ENCODE measurements at places on chromosomes 6 and 20.

DNA sequence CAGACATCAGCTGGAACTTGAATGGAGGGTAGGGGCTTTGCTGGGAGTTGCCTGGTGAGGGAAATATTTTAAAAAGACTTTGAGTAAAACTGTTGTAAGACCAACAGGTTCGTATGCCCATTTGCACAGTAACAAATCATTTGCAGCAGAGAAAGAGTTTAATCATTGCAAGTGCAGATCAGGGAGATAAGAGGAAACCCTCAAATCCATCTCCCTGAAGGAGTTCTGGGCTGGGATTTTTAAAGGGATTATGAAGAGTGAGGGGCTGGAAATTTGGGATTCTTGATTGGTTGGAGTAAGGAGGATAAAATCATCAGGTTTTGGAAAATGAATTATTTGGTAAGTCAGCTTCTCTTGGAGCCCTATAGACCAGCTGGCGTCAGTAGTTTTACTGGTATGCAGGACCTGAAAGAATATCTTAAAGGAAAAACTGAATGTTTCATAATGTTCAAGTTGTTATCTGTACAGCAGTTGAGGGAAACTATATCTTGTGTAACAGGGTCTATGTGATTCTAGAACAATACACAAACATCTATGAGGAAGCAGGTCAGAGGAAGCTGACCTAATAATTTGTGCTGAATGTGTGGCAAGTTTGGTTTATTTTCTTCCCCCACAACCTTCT, 295.5 kb downstream of the PLCB1 start:
- DNase-seq = no peak

- DNase-seq = no peak
Measured at GRCh38 chr20:31497838-31498540, 16.3 kb upstream of the HM13 start.

DNA sequence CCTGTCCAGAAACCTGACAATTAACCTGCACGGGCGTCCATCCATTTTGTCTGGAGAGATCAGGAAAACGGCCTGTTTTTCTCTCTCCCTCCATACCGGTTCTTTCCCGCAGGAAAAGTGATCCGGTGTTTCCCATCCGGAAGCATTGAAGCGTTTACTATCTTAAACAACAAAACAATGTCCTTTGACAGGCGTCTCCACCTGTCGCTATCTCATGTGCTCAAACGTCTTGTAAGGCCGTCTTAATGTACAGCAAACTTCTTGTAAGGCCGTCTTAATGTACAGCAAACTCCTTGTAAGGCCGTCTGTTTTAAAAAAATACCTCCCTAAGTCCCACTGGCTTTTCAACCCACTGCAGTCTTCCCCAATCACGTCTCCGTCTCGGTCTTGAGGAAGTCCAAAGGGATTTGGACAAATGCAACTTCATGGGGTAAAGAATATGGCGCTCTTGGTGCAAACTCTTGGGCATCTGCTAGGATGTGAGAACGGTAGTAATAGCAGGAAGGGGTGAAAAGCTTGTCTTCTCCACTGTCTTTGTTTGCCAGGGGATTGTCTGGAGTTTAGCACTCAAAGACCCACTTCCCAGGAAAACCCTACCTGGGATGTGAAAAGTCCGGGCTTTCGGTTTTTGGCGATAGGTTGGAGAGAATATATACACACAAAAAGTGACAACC, 29.9 kb upstream of the TRIM27 start:
- no peak for DNase-seq

DNA sequence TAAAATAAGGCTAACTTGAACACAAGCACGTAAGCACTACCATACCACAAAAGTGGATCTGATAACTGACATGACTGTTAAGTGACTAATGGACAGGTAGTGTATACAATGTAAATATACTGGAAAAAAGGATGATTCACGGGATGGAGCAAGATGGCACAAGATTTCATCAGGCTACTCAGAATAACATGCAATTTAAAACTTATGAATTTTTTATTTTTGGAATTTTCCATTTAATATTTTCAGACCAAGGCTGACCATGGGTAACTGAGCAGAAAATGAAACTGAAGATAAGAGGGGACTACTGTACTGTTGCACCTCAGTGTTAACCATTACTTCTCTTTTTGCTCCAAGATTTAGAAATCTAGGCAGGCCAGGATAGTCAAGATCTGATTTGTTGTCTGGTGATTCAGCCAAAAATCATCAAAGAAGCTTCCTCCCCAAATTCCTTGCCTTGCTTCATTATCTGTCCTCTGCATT, 45.4 kb downstream of the TPBG start:
- no peak for DNase-seq

DNA sequence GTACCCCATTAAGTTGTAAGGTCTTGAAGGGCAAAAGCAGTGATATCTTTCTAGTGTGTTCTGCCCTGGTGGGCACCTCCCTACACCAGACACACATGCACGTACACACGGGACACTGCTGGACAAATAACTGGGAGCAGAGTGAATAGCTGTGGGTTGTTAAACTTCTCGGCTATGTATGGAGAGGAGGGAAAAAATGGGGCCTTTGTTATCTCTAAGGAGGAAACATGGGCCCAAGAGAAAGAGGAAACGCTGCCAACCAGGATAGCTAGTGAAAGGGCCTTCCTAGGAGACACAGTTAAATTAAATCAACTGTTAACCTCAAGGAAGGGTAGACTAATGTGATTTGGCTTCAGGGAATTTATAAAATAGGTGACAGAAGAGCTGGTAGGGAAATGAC, 169.7 kb downstream of the MYLK4 start:
- no peak for DNase-seq

DNA sequence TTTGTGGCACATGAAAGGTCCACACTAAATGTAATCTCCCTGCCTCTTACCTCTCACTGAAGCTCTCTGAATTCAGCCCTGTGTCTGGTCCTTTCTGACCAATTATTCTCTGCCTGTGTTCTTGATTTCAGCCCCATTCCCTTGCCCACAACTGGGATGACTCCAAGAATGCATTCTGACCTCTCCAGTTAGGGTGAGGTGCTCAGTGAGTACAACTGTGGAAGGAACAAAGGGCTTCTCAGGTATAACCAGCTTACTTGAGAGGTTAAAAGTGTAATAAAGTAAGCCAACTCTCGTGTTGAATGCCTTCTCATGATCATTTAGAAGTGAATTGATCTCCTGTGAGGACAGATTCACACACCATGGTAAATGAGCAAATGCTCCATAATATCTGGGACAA, 88.1 kb downstream of the GCLC start:
- DNase-seq = no peak

DNA sequence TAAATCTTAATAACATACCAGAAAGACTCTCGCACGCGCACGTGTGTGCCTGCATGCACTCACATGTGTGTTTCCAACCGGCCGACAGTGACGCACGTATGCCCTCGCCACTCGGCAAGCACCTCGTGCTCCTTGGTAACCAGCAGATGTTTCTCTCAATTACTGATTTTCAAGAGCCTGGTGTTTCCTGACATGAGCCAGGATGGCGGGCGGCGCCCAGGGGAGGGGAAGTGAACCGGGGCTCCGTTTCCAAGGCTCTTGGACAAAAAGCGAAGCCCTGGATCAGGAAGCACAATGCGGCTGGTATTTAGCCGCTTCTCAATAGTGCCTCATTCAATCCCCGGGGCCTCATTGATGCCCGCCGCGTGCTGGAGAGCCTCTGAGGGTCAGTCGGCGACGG, 37.7 kb downstream of the PMEPA1 start:
- DNase-seq = no peak

DNA sequence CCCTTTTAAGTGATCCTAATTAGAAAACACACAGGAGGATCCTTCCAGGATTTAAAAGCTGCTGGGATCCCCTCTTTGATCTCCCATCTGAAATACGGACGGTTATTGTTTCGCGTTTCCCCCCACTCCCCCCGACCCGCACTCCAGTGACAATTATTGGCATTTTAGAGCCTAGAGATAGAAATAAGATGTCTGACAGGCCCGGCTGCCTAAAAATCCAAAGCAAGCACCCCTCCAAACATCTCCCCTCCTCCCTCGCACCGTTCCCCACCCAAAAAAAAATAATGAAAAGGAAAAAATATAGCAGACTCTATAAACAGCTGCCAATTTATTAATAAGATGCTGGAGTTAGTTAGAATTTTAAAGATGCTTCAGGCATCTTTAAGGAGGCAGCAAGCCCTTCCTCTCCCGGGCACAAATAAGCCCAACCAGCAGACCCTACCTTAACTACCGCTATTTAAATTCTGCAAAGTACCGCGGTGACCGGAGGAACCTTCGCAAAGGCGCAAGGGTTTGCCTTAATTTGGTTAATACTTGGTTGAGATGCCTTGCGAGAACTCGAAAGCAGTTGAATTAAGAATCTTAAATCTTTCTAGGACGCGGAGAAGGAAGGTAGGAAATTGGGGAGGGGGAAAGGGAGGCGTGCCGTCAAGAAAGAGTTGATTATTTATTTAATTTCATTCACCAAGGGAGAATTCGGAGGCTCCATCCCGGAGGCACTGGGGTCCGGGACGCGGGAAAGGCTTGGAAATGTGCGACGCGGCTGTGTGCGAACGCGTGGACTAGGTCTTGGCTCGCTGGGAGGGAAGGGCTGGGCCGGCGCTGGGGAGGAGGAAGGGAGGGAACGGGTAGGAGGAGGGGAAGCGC, 1.5 kb upstream of the ISM1 start:
- DNase-seq = no peak

DNA sequence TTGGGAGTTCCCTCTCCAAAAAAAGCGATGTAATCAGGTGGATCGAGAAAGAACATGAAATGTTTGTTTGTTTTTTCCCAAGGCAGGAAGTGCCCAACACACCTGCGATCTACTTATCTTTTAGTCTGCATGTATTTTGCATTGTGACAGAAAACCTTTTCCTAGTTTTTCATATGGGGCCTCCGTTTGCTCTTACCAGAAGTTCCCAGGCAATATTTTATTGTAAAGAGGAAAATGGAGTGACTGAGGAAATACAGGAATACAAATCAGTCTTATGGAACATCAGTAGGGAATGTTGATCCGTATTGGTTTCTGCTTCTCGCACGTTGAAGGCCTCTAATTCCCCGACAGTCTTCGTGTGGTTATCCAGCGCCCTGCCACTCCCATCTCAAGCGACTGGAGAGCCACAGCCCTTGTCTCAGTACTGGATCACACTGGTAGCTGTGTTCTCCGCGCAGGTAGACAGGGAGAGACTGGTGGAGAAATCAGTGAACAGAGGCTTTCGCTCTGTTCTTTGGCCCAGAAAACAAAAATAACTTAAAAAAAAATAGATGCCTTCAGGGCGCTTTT, 107.4 kb downstream of the TRIM27 start:
- DNase-seq = no peak

- DNase-seq = peak; percentile 30
Measured at GRCh38 chr6:134517145-134517658, 199.3 kb upstream of the SGK1 start.

DNA sequence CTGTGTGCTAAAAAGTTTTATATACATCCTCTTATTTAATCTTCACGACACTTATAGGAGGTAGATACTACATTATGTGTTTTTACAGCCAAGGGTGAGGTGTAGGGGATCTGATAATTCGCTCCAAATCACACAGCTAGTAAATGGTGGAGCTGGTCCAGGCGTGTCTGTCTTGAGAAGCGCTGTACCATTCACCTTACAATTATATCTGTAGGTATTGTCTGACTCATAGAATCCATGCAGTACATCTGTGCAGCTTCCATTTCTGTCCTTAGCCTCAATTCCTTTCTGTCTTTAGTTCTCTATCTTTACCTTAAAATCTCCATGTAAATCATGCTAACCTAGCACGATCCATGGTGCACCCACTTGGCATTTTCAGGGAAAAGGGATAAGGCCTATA, 120.7 kb downstream of the CARMIL1 start:
- DNase-seq = no peak

- no peak for DNase-seq
Measured at GRCh38 chr6:29941916-29942274, 437 bp upstream of the HLA-A start.

- no peak for DNase-seq
Measured at GRCh38 chr20:8218861-8219260, 86.8 kb downstream of the PLCB1 start.

GRCh38 chr6:136950436-136951126, 28.5 kb downstream of the SLC35D3 start:
- DNase-seq = no peak

DNA sequence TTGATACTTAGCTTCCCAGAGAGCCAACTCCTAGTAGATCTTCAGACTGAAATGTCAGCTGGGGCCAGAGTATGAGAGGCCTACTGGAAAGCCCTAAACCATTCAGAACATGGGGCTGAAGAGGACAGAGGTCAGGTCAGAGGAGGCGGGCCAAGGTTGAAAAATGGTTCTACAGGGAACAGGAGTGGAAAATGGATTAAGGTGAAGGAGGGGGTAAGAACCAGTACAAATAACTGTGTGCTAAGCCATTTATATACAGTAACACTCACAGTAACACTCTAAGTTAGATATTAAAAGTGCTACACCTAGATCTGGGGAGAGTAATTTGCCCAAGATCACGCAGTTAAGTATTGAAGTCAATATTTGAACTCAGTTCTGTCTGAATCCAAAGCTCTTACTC, 313.2 kb upstream of the MAP3K7 start:
- DNase-seq = no peak

DNA sequence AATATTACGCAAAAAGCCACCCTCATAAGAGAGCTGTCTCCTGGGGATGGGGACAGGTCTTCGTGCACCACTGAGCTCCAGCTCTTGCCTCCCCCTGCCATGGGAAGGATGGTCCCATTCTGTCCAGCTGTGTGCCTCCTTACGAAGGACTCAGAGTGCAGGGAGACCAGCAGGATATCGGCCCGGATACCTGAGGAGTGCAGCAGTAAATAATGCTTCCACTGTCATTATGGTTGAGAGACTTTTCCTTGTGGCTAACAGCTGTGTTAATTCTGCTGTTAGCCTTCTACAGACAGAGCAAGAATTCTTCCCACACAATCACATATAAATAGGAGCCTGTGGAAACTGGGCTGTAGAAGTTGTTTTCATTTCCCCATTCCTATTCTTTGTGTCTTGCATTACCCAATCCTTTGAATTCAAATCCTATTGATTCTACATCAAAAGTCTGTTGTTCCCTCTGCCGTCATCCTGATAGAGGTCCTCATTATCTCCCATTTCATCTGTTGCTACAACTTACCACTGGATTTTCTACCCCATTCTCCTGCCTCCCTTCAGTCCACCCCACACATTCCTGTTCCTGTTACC, 364.6 kb upstream of the SOX4 start:
- no peak for DNase-seq

- no peak for DNase-seq
Measured at GRCh38 chr6:81749707-81750106, 2.8 kb downstream of the TENT5A start.

DNA sequence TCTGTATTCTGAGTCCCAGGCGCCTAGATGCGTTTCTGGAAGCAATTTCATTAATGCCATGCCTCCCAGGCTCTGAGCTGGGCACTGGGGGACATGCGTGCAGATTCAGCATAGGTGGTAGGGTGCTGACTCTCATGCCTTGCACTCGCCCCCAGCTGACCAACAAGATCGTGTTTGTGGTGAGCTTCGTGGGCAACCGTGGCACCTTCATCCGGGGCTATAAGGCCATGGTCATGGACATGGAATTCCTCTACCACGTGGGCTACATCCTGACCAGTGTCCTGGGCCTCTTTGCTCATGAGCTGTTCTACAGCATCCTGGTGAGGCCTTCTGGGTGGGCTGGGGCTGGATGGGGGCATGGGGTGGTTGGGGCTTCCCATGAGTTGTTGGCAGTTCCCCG, 21.6 kb downstream of the UQCC2 start:
- no peak for DNase-seq

- peak; percentile 27 for DNase-seq
Measured at GRCh38 chr6:1597924-1598323, 11.8 kb upstream of the FOXC1 start.

- DNase-seq = no peak
Measured at GRCh38 chr20:16123623-16124022, 449.6 kb downstream of the KIF16B start.

- no peak for DNase-seq
Measured at GRCh38 chr20:19056909-19057308, 155.5 kb upstream of the SLC24A3 start.

All from T1000 (cell line).